HFF-Myc (cell line): ENCODE measurements at places on chromosomes 4 and X.

DNA sequence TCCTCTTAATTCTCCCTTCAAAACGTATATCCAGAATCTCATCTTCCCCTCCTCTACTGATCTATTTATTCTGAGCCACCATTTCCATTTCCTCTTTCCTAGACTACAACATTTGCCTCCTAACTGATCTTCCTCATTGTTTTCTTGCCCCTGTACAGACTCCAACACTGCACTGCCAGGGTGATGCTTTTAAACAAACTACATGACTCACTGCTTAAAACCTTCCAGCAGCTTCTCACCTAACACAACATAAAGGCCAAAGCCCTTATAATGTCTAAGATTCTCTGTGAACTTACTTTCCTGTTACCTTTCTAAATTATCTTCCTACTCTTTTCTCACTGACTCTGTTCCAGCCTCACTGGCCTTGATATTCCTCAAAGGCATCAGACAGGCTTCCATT, 161.0 kb upstream of the HS3ST1 start:
- DNase-seq, result no peak

DNA sequence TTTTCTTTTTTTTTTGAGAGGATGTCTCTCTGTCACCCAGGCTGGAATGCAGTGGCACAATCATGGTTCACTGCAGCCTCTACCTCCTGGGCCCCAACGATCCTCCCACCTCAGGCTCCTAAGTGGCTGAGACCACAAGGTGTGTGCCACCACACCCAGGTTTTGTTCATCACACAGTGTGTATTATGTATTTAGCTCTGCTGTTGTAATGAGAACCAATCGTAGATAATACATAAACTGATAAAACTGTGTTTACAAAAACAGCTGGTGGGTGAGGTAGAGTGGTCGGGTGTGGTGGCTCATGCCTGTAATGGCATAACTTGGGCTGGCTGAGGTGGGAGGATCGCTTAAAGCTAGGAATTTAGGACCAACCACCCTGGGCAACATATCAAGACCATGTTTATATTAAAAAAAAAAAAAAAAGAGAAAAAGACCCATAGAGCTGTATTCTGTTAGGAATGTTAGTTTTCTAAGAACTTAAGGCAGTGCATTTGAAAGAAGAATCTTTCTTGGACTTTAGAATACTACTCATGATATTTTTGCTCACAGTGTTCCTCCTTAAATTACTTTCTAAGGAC, 34.9 kb downstream of the POLR2B start:
- DNase-seq, result no peak

DNA sequence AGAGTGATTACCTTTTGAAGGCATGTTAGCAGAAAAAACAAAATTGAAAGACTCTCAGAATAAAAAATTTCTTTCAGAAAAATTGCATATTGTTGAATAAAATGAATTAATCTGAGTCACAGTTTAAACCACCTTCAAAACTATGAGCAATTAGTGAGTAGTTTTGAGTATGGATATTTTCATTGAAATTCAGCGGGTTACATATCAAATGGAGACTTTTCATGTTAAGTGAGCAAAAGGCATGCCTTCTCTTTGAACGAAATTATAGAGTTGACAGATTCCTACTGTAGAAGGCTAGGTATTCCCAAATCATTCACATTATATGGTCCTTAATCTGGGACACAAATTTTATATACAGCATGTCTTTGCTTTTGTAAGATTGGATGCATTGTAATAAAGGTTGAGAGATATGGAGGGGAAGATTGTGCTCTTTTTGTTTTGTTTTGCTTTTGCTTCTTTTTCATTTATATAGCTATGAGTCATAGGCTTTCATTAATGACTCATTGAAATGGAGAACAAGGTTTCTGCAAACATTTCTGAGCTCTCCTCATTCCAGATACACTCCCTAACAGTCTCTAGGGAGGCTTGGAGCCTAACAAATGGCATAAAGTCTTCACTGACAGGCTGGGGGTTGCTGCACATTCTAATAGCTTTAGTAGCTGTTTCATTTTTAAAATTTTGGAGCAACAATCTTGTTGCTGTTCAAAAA, 21.6 kb downstream of the PCDH18 start:
- DNase-seq, result peak; percentile 84

DNA sequence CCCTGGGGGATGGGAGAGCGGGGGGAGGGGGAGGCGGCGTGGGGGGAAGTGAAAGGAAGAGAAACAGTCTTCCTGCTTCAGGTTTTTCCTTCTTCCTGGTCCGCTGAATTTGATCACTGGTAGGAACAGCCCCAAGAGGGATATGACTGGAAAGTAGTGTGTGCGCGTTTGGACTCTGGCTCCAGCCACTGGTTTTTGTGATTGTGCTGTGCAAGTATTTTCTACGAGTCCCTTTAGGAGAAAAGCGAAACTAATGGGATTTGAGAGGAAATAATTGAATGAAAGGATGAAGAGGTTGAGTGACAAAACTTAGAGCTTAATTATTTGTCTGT, 836 bp downstream of the PRRG1 start:
- DNase-seq, result no peak
